ENCODE measurements at places on chromosomes 7 and 10.

GRCh38 chr7:7018290-7018689 lies 164.1 kb upstream of the C1GALT1 start:
- H3K36me3 ChIP-seq = no peaks in the 10 kb centered on the region
- H3K4me3 ChIP-seq = no peak overlapping the region

DNA sequence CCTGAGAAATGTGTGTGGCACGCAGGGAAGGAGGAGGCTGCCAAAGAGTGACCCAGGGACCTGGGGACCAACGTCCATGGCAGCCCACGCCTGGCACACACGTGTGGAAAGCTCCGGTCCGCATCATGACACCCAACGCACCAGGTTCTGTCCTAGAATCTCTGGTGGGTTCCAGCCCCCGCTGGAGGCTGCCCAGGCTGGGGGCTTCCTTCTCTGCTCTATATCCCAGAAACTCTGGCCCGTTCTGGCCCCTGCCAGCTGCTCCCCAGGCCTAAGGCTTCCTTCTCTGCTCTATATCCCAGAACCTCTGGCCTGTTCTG lies 261.8 kb downstream of the ELFN1 start:
- DNase-seq = no peak

DNA sequence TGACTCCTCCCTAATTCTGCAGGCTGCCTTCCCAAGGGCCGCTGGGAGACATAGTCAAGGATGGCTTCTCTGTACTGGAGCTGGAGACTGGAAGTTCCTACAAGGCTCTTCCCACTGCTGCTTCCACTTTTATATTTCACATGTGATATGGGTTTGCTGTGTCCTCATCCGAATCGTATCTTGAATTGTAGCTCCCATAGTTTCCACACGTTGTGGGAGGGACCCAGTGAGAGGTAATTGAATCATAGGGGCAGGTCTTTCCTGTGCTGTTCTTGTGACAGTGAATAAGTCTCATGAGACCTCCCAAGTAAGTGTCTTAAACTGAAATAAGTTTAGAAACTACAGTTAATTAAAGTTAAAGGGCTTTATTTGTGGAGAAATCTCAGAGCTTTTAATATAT lies 47.0 kb upstream of the BICC1 start:
- H3K4me3 ChIP-seq = no peak overlapping the region
- no peaks in the 10 kb centered on the region for H3K36me3 ChIP-seq
- H3K27me3 ChIP-seq = no peaks in the 10 kb centered on the region

DNA sequence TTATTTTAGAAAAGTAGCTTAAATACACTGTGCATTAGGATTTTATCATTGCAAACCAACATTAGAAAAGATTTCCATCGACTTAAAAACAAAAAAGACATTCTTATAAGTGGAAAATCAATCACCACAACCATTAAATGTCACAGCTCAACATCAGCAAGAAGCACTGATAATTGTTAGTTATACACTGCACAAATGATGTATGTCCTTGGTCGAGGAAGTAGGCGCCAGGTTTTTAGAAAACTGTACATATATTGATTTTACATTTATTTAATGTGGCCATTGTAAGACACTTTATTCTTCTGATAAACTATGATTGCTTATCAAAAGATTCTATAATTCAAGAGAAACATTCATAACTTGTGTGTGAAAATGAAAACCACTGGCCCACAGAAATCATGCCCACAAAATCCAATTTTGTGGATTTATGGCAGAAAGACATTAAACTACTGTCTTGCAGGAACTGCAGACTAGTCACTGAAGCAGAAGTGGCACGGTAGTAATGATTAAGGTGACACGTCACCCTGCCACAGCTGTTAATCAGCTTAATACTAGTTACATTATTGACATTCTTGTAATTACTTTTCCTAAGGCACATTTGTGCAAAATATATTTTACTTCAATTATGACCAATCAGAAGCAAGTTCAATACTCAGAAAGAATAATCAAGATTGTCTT lies 79.4 kb downstream of the VPS41 start:
- no peak overlapping the region for H3K27ac ChIP-seq
- H3K36me3 ChIP-seq = no peaks in the 10 kb centered on the region
- no peaks in the 10 kb centered on the region for H3K4me1 ChIP-seq
- no peaks in the 10 kb centered on the region for H3K27me3 ChIP-seq
- DNase-seq = no peak
- H3K4me3 ChIP-seq = no peak overlapping the region

- no peaks in the 10 kb centered on the region for H3K4me1 ChIP-seq
- no peaks in the 10 kb centered on the region for H3K27me3 ChIP-seq
- DNase-seq = no peak
Observed at GRCh38 chr7:110724811-110725210, 366.1 kb upstream of the LRRN3 start.

DNA sequence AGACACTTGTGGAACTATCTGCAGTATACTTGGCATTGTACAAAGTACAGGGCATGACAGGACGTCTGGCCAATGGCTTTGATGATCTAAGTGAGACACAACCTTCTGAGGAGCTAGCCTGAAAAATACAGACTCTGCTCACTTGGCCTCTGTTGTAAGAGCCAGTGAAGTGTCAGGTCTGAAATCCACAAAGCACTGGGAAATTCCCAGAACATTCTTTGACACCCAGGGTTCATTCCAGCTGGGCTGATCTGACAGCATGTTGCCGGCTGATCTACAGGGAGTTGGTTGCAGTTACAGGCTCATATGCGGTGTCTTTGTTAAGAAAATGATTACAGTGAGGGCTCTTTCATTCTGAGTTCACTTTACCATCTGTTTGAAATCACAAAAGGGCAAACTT lies 354.6 kb downstream of the PHF14 start:
- DNase-seq = peak; percentile 39
- no peak overlapping the region for H3K4me3 ChIP-seq
- no peak overlapping the region for H3K27ac ChIP-seq
- no peaks in the 10 kb centered on the region for H3K36me3 ChIP-seq

- no peaks in the 10 kb centered on the region for H3K4me1 ChIP-seq
- no peaks in the 10 kb centered on the region for H3K36me3 ChIP-seq
- peak; percentile 48 for DNase-seq
Observed at GRCh38 chr10:32386623-32387260, 39.8 kb upstream of the EPC1 start.

All from fibroblast of lung (primary cell).